Body of pancreas (tissue), 4 donors: ENCODE measurements at places on chromosomes 3 and 15.

DNA sequence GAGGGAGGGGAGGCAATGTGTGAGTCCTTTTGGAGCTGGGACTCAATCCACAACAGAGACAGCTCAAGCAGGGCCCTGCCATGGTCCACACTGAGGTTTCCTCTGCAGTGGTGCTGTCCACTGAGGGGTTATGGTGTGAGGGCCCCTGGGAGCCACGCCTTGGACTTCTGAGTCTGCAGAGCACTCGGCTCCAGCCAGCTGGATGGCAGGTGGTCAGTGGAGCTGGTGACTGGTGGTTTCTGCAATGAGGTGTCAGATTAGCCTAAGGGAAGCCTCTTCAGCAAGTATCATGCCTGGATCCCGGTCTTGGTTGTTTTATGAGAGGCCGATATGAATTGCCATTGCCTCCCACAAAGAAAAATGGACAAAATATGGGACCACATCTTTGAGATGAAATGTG is 21.7 kb downstream of the LSM3 start:
- DNase-seq: no peak

DNA sequence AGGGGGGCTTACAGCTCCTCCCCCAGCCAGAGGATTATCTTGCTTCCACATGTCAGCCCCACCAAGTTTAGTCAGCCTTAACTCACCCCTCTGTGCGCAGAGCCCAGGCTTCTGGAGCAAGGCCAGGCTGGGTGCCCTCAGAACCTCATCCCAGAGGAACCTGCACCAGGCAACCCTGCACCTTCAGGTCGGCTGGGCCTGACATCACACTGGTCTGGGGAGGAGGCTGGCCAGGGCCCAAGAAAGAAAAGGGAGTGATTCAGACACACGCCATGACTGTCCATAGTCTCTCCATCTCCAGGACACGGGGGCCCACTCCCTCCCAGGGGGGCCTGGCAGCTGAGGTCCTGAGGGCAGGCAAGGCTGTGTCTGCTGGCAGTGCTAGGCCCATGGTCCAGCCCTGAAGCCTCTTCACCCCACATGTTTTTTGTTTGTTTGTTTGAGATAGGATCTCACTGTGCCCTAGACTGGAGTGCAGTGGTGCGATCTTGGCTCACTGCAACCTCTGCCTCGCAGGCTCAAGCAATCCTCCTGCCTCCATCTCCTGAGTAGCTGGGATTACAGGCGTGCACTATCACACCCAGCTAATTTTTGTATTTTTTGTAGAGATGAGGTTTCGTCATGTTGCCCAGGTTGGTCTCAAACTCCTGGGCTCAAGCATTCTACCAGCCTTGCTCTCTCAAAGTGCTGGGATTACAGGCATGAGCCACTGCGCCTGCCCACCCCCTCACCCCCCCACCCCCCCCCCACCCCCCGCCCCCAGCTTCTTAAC is 11.1 kb downstream of the TNK2 start:
- no peak for DNase-seq

DNA sequence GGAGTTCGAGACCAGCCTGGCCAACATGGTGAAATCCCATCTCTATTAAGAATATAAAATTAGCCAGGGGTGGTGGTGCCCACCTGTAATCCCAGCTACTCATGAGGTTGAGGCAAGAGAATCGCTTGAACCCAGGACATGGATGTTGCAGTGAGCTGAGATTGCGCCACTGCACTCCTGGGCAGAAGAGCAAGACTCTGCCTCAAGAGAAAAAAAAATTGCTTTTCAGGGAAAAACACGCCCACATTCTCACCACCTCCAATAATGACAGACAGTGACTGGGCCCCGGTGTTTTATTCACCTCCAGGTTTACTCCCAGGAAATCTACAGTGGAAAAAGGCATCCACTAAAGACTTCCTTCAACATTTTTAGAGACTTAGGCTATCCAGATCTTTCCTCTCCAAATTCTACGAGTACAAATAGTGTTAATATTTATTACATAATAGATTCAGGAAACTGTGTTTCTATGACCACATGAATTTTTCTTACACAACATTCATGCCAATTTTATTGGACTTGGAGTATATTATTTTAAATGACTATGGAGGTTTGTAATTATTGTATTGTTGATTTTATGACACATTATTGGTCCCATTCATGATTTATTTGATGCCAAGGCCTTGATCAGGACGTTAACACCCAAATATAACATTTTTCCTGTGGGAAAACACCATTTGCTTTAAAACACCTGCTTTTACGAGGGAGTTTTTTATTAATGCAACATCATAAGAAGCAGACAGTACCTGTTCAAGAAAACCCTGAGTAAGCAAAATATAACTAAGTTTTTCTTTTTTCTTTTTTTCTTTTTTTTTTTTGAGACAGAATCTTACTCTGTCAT is 26.6 kb downstream of the IGF2BP2 start:
- no peak for DNase-seq

- no peak for DNase-seq
Observed at GRCh38 chr3:14640157-14640562, 11.4 kb upstream of the CCDC174 start.

- no peak for DNase-seq
Observed at GRCh38 chr15:79364571-79365240, 53.8 kb downstream of the TMED3 start.

GRCh38 chr3:35966629-35967464 is 327.5 kb downstream of the ARPP21 start:
- DNase-seq: no peak

- DNase-seq: no peak
Observed at GRCh38 chr15:79090487-79091203, at the start of gene RASGRF1. Gene RASGRF1, minus strand, starts transcription at chr15:79090780. Its CDS starts 282 bp downstream, at chr15:79090498.

- peak; percentile 43 for DNase-seq
Observed at GRCh38 chr3:42013691-42014457, 52.0 kb upstream of the ULK4 start.

DNA sequence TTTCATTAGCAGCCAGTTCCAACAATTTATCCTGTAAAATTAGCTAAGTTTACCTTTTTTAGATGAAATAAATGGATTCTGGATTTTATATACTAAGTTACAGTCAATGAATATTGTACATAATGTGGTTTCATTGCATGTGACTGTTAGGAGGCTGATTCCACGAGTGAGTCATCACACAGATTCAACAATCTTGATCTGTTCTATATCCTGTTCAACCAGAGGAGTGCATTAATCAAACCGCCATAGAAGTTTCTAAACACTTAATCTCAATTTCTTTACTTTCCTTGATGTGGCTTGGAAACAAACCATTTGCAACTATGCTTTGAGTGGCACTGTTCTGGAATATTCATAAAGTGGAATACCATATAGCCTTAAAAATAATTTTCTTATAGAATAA is 15.3 kb downstream of the DNAJC13 start:
- no peak for DNase-seq

DNA sequence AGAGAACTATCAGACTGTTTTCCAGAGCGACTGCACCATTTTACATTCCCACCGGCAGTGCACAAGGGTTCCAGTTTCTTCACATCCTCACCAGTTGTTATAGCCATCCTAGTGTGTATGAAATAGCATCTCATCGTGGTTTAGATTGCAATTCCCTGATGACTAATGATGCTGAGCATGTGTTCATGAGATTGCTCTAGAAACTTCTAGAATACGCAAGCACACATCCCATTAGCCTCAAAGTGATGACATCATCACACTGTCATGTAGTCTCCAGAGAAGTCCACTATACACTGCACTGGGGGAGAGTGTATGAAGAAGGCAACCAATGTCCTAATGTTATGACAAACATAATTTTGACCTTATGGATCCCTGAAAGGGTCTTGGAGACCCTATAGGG is 30.1 kb downstream of the FBLN2 start:
- DNase-seq: no peak

- DNase-seq: no peak
Observed at GRCh38 chr15:80003171-80003570, 32.2 kb upstream of the BCL2A1 start.

GRCh38 chr3:136617198-136617597 is 135.0 kb downstream of the STAG1 start:
- DNase-seq: no peak

DNA sequence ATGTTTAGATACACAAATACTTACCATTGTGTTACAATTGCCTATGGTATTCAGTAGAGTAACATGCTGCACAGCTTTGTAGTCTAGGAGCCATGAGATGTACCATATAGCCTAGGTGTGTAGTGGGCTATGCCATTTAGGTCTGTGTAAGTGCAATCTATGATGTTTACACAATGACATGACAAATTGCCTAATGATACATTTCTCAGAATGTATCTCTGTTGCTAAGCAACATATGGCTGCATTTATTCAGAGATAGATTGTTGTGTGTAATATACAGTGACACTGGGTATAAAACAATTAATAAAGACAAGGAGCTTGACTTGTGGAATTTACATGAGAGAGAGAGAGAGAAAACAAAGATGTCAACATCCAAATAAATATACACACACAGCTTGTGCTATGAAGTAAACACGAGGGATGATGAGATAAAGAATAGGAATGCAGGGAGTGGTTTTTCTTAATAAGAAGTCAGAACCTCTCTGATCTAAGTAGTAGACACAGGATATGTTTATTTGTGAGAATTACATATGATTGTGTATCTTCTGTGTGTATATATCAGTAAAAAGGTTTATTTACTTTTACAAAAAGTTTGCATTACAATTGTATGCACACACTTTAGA is 110.0 kb downstream of the KCNAB1 start:
- DNase-seq: no peak

- no peak for DNase-seq
Observed at GRCh38 chr15:58742819-58743502, 6.5 kb downstream of the ADAM10 start.

DNA sequence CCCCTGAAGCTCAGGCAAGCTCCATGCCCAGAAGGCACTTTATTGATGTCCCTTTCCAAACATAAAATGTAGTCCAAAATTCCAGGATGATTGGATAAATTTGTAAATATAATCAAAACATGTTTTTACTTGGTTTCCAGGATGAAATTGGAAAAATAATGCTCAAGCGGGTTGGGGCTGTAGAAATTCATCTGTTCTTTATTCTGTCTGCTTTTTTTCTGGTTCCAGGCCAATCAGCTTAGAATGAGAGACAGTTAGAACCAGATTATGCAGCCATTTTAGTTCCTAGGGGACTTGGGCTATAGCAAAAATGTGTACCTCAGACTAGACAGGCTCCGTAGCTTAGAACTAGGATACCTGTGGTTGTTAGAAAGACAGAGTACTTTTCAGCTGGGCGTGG is 450.8 kb downstream of the MCTP2 start:
- no peak for DNase-seq

- DNase-seq: no peak
Observed at GRCh38 chr15:76799760-76800159, 105.4 kb downstream of the SCAPER start.

DNA sequence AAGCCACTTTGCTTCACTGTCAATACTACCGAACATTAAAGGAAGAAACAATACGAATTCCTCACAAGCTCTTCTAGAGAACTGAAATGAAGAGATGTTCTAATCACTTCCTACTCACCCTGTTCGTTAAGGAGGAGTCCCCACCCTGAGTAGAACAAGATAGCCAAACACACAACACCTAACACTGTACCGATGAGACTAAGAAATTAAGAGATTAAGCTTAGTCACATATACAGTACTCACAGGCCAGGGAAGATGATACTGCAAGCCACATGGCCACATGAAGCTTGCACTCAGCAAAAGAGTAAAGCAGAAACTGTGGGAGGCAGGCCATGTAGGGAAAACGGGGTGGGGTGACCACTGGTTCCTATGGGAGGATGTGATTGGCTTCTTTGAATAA is 48.0 kb downstream of the CGGBP1 start:
- DNase-seq: no peak

- DNase-seq: peak; percentile 92
Observed at GRCh38 chr3:56467108-56467507, 1.2 kb downstream of the ERC2 start.

GRCh38 chr3:143809121-143809621 is 39.1 kb downstream of the SLC9A9 start:
- no peak for DNase-seq

DNA sequence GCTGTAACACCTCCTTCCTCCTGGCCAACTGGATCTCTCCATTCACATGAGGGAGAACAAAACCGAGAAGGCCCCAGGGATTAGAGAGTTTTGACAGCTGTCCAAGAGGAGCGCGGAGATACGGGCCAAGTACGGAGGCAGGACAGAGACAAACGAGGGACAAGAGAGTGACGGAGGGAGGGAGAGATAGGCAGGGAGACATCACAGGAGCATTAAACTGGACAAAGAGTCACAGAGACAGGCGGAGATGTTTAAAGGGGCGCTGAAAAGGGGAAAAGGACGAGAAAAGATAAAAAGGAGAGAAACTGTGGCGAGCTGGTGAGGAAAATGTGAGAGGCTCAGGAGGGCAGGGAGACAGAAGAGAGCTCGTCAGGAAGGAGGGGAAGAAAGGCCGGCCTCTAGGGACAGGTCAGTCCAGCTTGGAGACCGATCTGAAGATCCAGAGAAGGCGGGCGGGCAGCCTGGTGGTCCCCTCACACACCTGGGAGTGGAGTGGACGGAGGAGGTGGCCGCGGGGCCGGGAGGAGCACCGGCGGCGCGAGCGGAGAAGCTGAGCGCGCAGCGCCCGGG is 40.5 kb upstream of the ROPN1 start:
- DNase-seq: no peak

- DNase-seq: no peak
Observed at GRCh38 chr3:74139648-74140047, 474.8 kb downstream of the CNTN3 start.

DNA sequence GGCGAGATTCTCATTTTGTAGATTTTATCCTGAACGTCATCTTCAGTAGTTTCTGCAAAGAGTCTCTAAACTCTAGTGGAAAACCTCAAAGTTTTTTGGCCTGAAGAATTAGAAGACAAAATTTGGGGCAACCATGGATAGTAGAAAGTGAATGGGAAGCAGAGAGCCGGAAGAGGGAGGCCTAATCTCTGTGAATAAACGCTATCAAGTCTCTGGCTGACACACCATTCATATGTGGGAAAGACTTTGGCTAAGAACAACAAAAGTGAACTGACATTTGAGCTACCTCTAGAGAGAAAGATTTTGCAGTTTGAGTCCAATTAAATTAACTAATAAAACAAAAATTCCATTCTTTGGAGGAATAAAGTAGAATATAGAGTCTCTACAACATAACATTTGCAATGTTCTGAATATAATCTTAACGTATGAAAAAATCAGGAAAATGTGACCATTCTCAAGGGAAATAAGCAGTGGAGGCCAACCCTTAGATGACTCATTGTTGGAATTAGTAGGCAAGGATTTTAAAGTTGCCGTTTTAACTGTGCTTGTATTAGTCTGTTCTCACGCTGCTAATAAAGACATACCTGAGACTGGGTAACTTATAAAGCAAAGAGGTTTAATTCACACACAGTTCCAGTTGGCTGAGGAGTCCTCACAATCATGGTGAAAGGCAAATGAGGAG is 184.6 kb downstream of the C3orf38 start:
- no peak for DNase-seq

GRCh38 chr3:23607184-23607847 is 198.4 kb upstream of the UBE2E1 start:
- no peak for DNase-seq

- no peak for DNase-seq
Observed at GRCh38 chr3:157104928-157105652, 54.9 kb downstream of the CCNL1 start.
